Brain microvascular endothelial cell (primary cell): ENCODE measurements at places on chromosomes 13 and 19.

GRCh38 chr13:99303863-99304521, 3.2 kb downstream of the GPR183 start:
- no peak for DNase-seq

- no peak for DNase-seq
Measured at GRCh38 chr13:39998166-39998565, 342.7 kb downstream of the COG6 start.

DNA sequence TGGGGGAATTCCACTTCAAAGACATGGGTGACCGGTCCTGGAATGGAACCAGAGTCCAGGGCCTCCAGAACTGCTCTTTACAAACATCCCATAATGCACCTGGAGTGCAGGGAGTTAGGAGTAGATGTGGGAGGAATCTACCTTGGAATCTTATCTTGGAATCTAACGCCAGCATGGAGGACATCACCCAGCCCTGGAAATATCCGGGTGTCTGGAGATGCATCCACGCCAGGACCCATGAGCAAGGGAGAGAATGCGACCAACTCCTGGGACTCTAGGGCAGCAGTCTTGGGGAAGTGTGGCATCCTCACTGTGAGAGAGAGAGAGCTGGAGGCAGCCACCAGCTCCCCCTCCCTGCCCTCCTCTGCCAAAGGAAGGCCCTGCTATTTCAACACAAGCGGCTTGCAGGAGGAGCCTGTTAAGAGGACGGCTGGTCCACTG, 211.8 kb downstream of the UQCRFS1 start:
- DNase-seq = no peak

DNA sequence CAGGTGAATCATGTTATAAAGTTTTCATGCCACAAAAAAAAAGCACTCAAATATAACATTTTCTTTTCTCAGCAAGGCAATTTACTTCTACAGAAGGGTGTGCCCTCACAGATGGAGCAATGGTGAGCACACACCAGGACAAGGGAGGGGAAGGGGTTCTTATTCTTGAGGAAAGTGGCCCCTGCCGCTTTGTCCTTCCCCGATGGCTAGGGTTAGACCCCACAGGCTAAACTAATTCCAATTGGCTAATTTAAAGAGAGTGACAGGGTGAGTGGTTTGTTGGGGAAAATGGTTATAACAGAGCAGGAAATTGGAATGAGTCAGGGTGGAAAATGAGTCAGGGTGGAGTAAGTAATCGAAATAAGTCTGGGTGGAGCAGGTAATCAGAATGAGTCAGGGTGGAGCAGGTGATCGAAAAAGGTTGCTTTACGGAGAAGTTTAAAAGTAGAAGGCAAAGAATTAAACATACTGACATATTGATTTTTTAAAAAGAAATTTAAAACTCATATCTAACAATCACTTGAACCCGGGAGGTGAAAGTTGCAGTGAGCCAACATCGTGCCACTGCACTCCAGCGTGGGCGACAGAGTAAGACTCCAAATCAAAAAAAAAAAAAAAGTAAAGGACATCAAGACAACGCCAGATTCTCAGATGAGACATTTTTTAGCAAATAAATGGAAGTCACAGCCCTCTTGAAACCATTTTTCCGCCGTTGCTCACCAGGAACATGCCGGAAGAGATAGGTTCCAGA, 813 bp downstream of the ZNF562 start:
- DNase-seq = no peak
